ENCODE measurements at places on chromosomes 12 and 14. TPM values are rescaled to one million over a fixed set of nuclear protein-coding genes. Genes with fewer than 3 reads are reported as not detected.
A peak's percentile ranks its signal among the peaks of the same experiment; 100 is the strongest.

DNA sequence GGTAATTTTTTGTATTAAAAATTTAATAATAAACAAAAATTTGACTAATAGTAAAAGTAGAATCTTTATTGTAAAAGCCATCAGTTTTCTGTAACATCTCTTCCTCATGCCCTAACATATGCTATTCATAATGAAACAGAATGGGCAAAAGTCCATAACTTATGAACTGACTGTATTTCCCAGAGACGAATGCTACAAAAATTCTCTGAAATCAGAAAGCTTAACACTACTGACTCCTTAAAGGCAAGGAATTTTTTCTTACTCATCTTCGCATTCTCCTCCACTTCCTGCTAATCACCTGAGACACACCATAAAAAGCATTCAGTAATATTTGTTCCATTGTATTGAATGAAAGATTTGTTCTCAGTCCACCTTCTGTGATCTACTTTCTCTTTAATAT lies 17.6 kb downstream of the MON2 start:
- DNase-seq = no peak
- H3K27me3 ChIP-seq = no peaks in the 10 kb centered on the region
- no peak overlapping the region for H3K27ac ChIP-seq

Gene CCDC38
- 0.49 TPM for total RNA-seq

DNA sequence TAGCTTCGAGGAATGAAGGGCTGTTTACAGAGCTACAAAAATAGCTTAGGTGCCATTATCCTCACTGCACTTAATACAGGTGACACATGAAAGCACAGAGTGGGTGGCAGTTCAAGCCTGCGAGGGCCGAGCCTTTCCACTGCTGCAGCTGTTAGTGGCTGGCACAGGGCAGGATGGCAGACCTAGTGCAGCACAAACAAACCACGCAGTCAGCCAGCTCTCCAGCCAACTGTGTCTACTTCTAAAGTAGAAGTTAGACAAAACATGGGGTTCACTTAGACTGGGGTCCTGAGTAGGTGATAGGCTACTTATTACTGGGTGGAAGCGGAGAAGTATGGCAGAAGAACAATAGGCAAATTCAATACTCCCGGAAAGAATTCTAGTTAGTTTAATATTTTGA lies 95.4 kb downstream of the DUSP16 start:
- no peaks in the 10 kb centered on the region for H3K4me1 ChIP-seq
- H3K27me3 ChIP-seq = no peaks in the 10 kb centered on the region
- no peak for DNase-seq
- no peaks in the 10 kb centered on the region for H3K36me3 ChIP-seq

GRCh38 chr12:82973592-82973991 lies 286.9 kb downstream of the TMTC2 start:
- H3K36me3 ChIP-seq = no peaks in the 10 kb centered on the region
- H3K27ac ChIP-seq = no peak overlapping the region
- H3K27me3 ChIP-seq = no peaks in the 10 kb centered on the region
- no peak for DNase-seq
- H3K4me1 ChIP-seq = no peaks in the 10 kb centered on the region

DNA sequence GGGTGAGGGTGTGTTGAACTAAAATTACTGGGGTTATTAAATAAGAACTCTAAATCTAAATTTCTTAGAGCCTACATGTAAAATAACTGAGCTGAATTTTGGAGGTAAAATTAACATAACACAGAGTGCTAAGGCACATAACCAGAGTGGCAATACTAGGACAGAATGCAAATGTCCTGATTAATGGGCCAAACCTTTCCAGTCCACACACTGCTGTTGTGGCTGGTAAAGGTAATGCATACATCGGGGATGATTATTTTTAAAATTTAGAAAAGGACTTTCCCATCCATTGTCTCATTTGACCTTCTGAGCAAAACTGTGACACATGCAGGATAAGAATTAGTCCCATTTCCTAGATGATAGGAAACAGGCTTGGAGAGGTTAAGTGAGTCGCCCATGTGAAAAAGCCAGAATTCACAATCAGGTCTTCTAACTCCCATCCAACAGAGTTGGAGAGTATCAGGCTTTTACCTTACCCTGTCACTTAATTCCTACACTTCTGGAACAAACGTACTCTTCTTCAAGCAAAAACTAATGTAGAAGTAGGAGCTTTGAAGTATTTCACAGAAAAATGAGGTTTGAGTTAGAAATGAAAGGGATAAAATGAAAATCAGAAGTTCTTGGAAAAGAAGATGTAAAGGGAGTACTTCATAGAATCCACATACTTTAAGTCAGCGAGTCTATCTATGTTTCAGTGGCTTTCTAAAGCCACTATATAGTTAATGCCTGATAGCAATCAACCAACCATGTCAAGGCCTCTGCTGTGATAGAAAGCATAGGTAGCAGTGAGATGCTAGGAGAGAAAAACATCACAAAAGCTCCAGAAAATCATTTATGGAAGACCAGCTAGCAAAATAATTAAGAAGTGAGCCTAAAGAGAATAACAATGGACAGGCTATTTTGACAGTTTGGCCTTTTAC lies 334.9 kb upstream of the DIO2 start:
- H3K27me3 ChIP-seq = no peaks in the 10 kb centered on the region
- H3K4me3 ChIP-seq = no peak overlapping the region

DNA sequence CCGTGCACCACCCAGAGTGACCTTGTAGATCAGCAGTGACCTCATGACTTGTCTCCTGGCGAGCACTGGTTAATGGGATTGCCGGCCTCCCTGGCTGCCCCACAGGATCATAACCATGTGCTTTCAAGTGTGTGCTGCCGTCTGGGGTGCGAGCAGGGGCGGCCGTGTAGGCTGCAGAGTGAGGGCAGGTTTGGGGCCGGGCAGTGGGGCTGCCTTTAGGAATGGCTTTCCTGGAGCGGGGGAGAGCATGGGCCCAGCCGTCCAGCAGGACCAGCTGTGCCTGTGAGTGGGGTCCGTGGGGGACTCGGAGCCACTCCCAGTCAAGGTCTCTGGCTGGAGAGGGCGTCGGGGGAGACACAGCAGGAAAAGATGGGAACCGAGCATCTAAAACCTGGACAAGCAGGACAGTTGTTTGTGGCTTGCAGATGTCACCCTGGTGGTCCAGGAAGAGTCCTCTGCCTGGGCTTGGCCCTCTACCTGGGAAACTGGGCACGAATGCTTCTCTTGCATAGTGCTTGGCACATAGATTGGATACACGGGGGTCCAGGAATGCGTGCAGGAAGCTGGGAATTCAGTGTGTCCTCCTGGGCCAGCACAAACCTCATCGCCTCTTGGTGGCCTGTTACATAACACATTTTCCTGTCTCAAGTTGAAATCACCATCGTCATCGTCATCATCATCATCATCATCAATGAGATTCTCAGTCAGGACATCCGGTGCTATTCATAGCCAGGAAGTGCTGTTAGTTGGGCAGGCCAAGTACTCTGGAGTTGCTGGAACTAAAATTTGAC lies 96.0 kb downstream of the ADGRD1 start:
- no peak for DNase-seq
- H3K27me3 ChIP-seq = no peaks in the 10 kb centered on the region
- no peaks in the 10 kb centered on the region for H3K36me3 ChIP-seq
- no peak overlapping the region for H3K27ac ChIP-seq
- no peak overlapping the region for H3K4me3 ChIP-seq

DNA sequence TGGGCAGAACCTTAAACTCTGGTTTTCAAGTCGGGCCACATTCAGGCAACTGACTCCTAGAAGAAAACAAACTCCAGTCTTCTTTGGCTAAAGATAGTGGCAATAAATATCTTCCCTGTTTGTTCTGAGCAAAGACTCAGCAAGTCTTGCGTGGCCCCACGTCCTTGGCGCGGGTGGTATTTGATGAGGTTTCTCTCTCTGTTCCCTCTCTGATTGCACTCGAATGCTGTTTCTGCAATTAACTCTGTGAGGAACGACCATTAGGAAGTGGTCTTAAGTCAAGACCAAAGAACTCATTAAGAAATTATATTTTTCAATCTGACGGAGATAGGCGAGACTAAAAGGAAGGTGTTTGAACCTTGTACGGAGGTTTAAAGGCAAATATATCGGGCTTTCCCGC lies 177.6 kb downstream of the TMEM132C start:
- no peak for DNase-seq
- peak overlapping the region; percentile 15 for H3K27ac ChIP-seq
- H3K36me3 ChIP-seq = no peaks in the 10 kb centered on the region
- no peaks in the 10 kb centered on the region for H3K4me1 ChIP-seq
- H3K27me3 ChIP-seq = no peaks in the 10 kb centered on the region

- H3K36me3 ChIP-seq = no peaks in the 10 kb centered on the region
- peak overlapping the region; percentile 15 for H3K27ac ChIP-seq
- DNase-seq = peak; percentile 19
- H3K4me1 ChIP-seq = no peaks in the 10 kb centered on the region
Observed at GRCh38 chr12:106841510-106842302, 67.2 kb downstream of the RIC8B start.

DNA sequence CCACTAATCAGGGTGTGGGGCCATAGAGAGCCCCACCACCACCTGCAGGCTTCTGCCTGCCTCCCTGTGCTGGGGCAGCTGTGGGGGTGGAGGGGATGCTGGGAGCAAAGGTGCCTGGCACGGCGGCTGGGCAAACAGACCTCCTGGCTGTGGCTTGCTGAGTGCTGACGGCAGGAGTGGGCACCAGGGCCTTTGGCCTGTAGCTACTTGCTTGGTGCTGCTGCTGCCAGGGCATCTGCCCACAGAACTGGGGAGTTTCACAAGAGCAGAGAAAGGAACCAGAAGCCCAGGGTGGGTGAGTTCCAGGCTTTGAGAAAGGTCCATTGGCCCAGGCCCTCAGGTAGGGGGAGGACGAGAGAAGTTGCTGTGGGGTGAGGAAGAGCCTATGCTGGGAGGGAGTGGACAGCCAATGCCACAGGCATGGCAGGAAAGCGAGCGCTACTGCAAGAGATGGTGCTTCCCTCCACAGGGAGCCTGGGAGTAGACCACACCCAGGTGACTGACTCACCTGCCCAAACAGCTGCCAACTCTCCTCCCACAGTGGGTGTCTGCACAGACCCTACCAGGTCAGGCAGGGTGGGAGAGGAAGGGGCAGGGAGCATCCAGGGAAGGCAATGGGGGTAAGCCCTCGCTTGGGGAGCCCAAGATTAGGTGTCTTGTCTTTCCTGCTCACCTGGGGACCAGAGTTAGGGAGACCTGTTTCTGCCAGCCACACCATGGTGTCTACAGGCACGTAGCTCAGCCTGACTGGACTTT lies 39.0 kb upstream of the HDAC7 start:
- H3K4me3 ChIP-seq = no peak overlapping the region
- H3K27me3 ChIP-seq = no peaks in the 10 kb centered on the region
- no peaks in the 10 kb centered on the region for H3K36me3 ChIP-seq
- no peak overlapping the region for H3K27ac ChIP-seq

GRCh38 chr14:99101855-99102461 lies 170.0 kb downstream of the BCL11B start:
- DNase-seq = no peak
- no peaks in the 10 kb centered on the region for H3K4me1 ChIP-seq
- H3K4me3 ChIP-seq = no peak overlapping the region
- H3K36me3 ChIP-seq = no peaks in the 10 kb centered on the region
- no peak overlapping the region for H3K27ac ChIP-seq

Gene MMP17
- total RNA-seq = 0.26 TPM

GRCh38 chr12:126762150-126762549 lies 1504.8 kb upstream of the TMEM132C start:
- no peak for DNase-seq
- H3K36me3 ChIP-seq = no peaks in the 10 kb centered on the region
- H3K27ac ChIP-seq = no peak overlapping the region
- H3K4me1 ChIP-seq = no peaks in the 10 kb centered on the region

Gene EVL
- 51.4 TPM for total RNA-seq
